Mesothelial cell of epicardium (in vitro differentiated cells): ENCODE measurements at places on chromosomes 16 and 17. TPM values are rescaled to one million over a fixed set of nuclear protein-coding genes. Genes with fewer than 3 reads are reported as not detected.

The KRTAP4-1 gene
- not detected in 3 replicates for total RNA-seq

The ASPHD1 gene
- 13.6 to 14.6 TPM (median 14.2 TPM) in 3 replicates for total RNA-seq

DNA sequence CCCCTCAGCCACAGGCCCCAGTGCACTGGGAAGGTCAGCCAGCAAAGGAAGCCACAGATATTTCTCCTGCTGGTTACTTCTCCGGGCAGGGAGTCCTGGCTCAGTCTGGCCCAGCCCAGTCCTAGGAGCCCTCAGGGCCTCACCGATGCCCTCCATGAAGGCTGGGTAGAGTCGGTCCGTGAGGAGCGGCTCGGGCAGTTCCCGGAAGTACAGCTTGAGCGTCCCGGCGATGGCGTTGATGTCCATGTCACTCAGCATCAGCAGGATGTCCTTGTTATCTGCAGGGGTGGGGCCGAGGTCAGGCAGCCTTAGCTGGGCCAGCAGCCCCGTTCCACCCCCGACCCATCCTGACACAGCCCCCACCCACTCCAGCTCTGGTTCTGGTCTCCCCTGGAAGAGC lies 13.7 kb downstream of the TIMM22 start:
- no peaks in the 10 kb centered on the region for H3K4me1 ChIP-seq
- H3K27me3 ChIP-seq: no peaks in the 10 kb centered on the region
- no peak overlapping the region for H3K27ac ChIP-seq

GRCh38 chr16:8730335-8730915 lies 56.0 kb downstream of the ABAT start:
- H3K4me3 ChIP-seq: no peak overlapping the region
- no peaks in the 10 kb centered on the region for H3K27me3 ChIP-seq
- no peak overlapping the region for H3K27ac ChIP-seq
- peaks cover 5% of the 10 kb centered on the region for H3K36me3 ChIP-seq

- DNase-seq: no peak
- no peak overlapping the region for H3K4me3 ChIP-seq
- no peaks in the 10 kb centered on the region for H3K27me3 ChIP-seq
- H3K27ac ChIP-seq: no peak overlapping the region
Observed at GRCh38 chr17:67435122-67435521, 58.0 kb downstream of the PITPNC1 start.

GRCh38 chr17:80906364-80907259 lies 85.0 kb upstream of the CHMP6 start:
- no peak for DNase-seq
- no peak overlapping the region for H3K4me3 ChIP-seq
- no peaks in the 10 kb centered on the region for H3K27me3 ChIP-seq
- no peaks in the 10 kb centered on the region for H3K4me1 ChIP-seq
